ENCODE measurements at places on chromosomes 2 and 18. TPM values are rescaled to one million over a fixed set of nuclear protein-coding genes. Genes with fewer than 3 reads are reported as not detected.

- H3K27me3 ChIP-seq = no peaks in the 10 kb centered on the region
- no peak for DNase-seq
- no peak overlapping the region for H3K27ac ChIP-seq
- peaks cover 14% of the 10 kb centered on the region for H3K4me1 ChIP-seq
- H3K4me3 ChIP-seq = no peak overlapping the region
Measured at GRCh38 chr2:96489663-96490062, 15.5 kb downstream of the NEURL3 start.

DNA sequence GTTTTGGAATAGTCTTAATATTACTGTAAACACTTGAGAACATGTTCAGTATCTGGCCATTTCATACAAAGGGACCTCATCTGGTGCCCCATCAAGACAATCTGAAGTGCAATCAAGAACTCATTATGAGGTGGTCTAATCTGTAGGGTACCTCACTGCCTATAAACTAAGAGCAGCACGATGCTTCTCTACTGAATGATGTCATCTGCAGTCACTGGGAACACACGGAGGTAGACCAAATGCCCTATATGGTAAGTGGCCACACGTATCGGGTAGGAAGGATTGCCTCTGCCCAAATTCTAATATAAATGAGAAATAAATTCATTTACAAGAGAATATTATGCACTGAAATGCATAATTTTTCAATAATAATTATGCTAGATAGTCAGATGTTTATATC lies 90.4 kb downstream of the SLC8A1 start:
- no peaks in the 10 kb centered on the region for H3K27me3 ChIP-seq
- no peaks in the 10 kb centered on the region for H3K36me3 ChIP-seq
- no peak overlapping the region for H3K27ac ChIP-seq
- no peaks in the 10 kb centered on the region for H3K4me1 ChIP-seq

IL36RN gene
- not detected for polyA plus RNA-seq

- no peak overlapping the region for H3K27ac ChIP-seq
- no peak overlapping the region for H3K4me3 ChIP-seq
- DNase-seq = no peak
- H3K4me1 ChIP-seq = no peaks in the 10 kb centered on the region
Measured at GRCh38 chr2:15734674-15735483, 143.2 kb downstream of the DDX1 start.

DNA sequence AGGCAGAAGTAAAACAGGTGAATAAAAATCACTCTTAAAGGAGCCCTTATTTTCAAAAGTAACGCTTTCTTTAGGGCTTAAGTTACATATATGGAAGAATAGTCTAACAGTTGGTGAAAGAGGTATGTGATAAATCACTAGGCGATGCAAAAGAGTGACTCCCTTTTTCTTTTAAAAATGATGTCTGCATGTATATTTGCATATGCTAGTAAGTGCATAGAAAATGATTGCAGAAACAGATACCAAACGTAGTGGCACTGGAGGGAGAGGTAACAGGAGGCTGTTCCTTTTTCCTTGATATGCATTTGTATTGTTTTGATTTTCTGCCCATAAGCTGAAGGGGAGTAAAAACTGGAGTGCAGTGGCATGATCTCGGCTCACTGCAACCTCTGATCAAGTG lies 158.3 kb downstream of the PRPF40A start:
- no peak overlapping the region for H3K27ac ChIP-seq
- no peaks in the 10 kb centered on the region for H3K36me3 ChIP-seq
- H3K4me3 ChIP-seq = no peak overlapping the region

- H3K27me3 ChIP-seq = no peaks in the 10 kb centered on the region
- no peak overlapping the region for H3K4me3 ChIP-seq
- no peak for DNase-seq
- H3K27ac ChIP-seq = no peak overlapping the region
- H3K36me3 ChIP-seq = no peaks in the 10 kb centered on the region
Measured at GRCh38 chr2:166406374-166406773, 30.6 kb upstream of the SCN9A start.

- H3K4me1 ChIP-seq = no peaks in the 10 kb centered on the region
- H3K36me3 ChIP-seq = no peaks in the 10 kb centered on the region
- H3K27me3 ChIP-seq = no peaks in the 10 kb centered on the region
- H3K4me3 ChIP-seq = no peak overlapping the region
Measured at GRCh38 chr2:67321588-67321903, 75.6 kb upstream of the ETAA1 start.

SLC5A7 gene
- polyA plus RNA-seq = not detected

NEB gene
- polyA plus RNA-seq = 0.26 TPM

DNA sequence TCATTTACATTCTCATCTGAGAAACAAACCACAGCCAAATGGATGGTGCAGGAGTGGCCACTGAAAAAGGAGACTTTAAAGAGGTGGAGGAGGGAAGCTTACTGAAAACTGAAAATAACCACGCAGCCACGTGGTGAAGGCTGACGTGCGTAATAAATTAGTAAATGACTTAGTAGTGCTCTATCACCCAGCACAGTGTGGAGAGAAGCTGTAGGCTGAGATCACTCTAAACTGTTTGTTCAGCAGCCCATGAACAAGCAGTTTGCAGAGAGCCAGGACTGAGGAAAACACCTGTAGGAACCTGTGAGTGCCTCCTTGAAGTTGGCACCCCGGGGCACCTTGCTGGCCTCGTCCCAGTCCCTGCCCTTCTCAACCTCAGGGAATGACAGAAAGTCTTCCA lies 193.0 kb downstream of the TXNL1 start:
- H3K4me1 ChIP-seq = no peaks in the 10 kb centered on the region
- no peaks in the 10 kb centered on the region for H3K36me3 ChIP-seq
- no peaks in the 10 kb centered on the region for H3K27me3 ChIP-seq
- no peak overlapping the region for H3K4me3 ChIP-seq
- H3K27ac ChIP-seq = no peak overlapping the region
- no peak for DNase-seq

DNA sequence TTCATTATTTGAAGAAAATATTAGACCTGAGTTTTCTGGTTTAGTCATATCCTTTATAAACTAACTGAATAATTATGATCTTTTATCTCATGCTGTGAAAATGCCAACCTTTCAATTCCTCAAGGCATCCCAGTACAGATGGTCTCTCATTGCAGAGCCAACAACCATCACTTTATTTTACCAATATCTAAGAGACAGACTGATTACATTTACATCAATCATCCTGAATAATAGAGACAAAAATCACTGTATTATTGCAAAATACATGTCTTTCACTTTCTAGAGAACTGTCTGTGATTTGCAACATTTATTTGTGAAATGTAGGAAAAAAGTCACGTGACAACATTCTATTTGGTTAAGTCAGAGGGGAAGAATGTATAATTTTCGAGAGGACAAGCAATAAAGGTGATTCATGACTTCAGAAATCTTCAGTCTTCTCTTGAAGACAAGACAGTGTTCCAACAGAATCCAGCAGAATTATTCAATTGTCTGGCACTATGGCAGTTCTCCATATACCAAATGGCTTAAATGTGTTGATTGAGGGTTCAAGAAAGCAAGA lies 503.6 kb upstream of the SYT4 start:
- H3K27ac ChIP-seq = no peak overlapping the region
- no peaks in the 10 kb centered on the region for H3K36me3 ChIP-seq
- no peaks in the 10 kb centered on the region for H3K4me1 ChIP-seq
- DNase-seq = no peak
- H3K4me3 ChIP-seq = no peak overlapping the region
- H3K27me3 ChIP-seq = no peaks in the 10 kb centered on the region

KDSR gene
- 62.4 TPM for polyA plus RNA-seq

CHRNA1 gene
- not detected for polyA plus RNA-seq

- no peak overlapping the region for H3K4me3 ChIP-seq
- H3K36me3 ChIP-seq = no peaks in the 10 kb centered on the region
- H3K27ac ChIP-seq = no peak overlapping the region
- peaks cover 3% of the 10 kb centered on the region for H3K27me3 ChIP-seq
- H3K4me1 ChIP-seq = no peaks in the 10 kb centered on the region
Measured at GRCh38 chr18:49976001-49976400, 162.7 kb upstream of the ACAA2 start.

- no peaks in the 10 kb centered on the region for H3K4me1 ChIP-seq
- H3K36me3 ChIP-seq = no peaks in the 10 kb centered on the region
- H3K27ac ChIP-seq = no peak overlapping the region
Measured at GRCh38 chr2:51981783-51982182, 949.9 kb upstream of the NRXN1 start.

DNA sequence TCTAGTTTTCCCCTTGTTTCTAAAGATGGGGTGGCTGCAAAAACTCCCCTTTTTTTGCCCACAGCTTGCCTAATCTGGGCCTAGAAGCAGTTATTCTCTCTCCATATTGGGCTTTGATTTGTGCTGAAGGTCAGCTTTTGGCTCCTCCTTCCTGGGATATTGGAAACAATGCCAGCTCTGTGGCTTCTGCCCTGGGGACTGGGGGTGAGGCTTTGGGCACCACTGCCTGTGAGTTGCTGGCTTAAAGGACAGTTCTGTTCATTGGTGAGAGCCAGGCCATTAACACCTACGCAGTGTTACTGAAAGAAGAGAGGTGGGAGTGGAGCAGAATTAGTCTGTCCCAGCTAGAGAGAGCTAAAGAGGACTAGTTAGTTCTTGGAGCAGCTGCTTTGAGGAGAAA lies 4.3 kb downstream of the UBXN2A start:
- H3K36me3 ChIP-seq = no peaks in the 10 kb centered on the region
- H3K27ac ChIP-seq = no peak overlapping the region
- DNase-seq = no peak
- no peaks in the 10 kb centered on the region for H3K27me3 ChIP-seq
- H3K4me3 ChIP-seq = no peak overlapping the region

- H3K4me3 ChIP-seq = no peak overlapping the region
- no peaks in the 10 kb centered on the region for H3K4me1 ChIP-seq
- H3K36me3 ChIP-seq = peaks cover 46% of the 10 kb centered on the region
- DNase-seq = no peak
Measured at GRCh38 chr2:224847961-224848850, 132.0 kb upstream of the CCDC195 start.

ALLC gene
- not detected for polyA plus RNA-seq

HTR2B gene
- polyA plus RNA-seq = 0.10 TPM

GDF7 gene
- 0.01 TPM for polyA plus RNA-seq

LRRC30 gene
- not detected for polyA plus RNA-seq

DNA sequence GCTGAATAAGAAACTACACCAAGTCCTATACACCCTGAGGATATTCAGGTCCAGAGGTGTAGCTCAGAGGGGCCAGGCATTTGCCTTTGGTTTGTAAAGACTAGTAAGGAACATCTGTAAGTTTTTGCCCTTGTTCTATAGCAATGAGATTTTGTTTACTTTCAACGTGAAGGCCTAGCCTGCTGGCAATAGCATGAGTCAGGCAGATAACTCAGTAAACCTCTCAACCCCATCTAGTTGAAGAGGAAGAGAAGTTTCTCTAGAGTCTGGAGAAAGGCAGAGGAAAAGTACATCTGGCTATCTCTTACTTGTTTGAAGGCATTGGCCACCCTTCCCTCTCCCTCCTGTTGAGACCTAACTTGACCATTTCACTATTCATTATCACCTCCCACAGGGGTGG lies 70.3 kb upstream of the ZNF521 start:
- H3K4me1 ChIP-seq = no peaks in the 10 kb centered on the region
- no peaks in the 10 kb centered on the region for H3K27me3 ChIP-seq
- no peak overlapping the region for H3K4me3 ChIP-seq
- DNase-seq = no peak

HOXD9 gene
- polyA plus RNA-seq = not detected
